Muscle of arm (tissue), 14 donors: ENCODE measurements at places on chromosomes 2 and 18.

DNA sequence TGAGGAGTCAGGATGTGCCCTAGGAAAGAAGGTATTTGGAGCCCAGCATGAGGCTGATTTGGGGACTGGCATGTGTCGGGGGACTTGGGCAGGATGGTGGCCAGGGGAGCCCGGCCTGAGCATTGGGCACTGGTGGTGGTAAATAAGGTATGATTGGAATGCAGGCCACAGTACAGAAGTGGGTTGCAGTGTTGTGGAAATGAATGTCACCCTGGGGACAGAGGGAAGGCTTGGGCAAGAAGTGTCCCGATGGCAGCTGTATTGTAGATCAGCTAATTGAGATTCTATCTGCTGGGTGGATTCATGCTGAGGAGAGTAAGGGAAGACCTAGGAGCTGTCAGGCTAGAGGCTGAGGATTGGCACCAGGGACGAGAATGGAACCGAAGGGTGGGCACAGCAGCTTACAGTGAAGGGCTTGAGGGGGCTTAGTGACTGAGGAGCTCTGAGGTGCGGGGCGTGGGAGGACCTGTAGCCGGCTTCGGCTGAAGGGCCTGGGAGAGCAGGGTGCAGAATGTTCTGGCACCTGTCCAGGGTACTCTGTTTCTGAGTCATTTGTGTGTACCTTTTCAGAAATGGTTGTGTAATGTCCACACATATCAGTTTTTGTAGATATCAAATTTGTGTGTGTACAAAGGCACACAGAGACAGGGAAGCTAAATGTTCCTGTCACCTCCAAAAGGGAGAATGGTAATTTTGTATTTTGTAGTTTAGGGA is 170.2 kb downstream of the PRKCE start:
- DNase-seq = no peak

GRCh38 chr18:42536442-42536841 is 579.0 kb downstream of the RIT2 start:
- DNase-seq = no peak

GRCh38 chr2:58907644-58908043 is 666.5 kb upstream of the FANCL start:
- no peak for DNase-seq

DNA sequence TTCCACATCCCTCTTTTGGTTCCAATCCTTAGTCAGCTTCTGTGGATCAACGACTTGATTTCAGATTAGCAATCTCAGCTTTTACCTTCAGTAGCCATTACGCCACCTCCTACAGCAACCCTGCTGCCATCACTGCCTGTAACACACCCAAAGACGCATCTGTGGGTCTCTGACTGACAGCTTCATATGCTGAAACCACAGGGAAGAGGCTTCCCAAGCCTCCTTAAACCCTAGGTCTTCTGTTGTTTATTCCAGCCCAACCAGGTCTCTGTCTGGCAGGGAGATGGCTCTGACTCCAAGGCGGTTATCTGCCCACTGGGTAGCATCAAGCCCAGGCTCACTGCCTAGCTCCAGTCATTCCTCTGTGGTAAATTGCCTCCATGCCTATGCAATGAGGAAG is 28.6 kb upstream of the TRIB2 start:
- DNase-seq = no peak

- no peak for DNase-seq
Observed at GRCh38 chr2:136381722-136382633, 264.0 kb upstream of the CXCR4 start.

GRCh38 chr2:85539361-85540132 is 579 bp downstream of the MAT2A start:
- peak; percentile 84 for DNase-seq

DNA sequence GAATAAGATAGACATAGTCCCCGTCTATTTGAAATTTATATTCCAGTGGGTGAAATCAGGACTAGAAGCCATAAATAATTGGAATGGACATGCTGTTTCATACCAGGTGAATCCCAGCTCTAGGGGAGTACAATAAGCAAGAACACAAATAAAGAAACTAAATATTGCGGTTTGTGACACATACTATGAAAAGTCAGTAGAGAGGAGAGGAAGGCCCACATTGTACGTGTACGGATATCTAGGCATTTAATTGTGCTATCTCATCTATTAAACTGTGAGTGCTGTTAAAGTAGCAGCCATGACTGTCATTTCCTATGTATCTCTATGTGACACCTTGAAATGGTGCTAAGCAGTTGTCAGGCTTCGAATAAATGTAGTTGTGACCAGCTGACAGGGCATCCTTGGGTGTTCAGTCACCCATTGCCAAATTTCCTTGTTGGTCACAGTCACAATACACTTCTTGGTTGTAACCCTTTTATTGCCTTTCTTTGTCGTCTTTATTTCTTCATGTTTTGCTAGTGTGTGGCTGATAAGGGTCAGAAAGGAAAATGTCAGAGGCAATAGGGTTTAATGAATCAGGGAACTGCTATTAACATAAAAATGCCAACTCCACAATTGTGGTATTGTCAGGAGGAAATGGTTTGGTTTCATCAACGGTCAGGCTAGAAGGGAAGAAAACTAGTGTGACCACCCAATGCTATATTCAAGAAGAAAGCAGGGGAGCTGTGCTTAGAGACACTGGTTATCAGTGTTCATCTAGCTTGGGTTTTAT is 31.5 kb downstream of the CPO start:
- DNase-seq = no peak

DNA sequence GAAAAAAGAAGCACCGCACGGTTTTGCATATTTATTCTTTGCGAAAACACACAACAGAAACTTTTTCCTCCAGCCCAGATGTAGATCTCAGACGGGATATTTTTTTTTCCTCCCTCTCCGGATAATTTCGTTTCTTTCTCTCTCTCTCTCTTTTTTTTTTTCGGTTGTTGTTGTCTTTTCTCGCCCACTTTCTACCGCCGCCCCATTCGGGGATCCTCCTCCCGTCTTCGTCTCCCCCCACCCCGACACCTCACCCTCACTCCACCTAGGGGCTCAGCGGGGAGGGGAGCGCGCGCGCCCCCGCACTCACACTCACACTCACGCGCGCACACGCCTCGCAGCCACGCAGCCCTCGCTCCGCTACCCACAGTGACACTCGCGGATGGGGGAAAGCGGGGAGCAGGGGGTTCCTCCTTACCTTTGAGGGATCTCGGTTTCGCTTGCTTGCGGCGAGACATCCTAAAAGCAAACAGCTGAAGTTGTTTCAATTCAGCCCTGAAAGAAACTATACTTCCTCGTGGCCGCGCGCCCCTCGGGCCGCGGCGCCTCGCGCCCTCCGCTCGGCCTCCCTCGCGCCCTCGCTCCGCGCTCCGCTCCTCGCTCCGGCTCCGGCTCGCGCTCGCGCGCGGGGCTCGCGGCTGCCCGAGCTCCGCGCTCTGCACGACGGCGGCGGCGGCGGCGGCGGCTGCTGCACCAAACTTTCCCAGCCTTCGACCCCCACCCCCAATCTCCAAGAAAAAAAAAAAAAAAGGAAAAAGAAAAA is 1.3 kb downstream of the ZNF521 start:
- peak; percentile 85 for DNase-seq

GRCh38 chr2:139020287-139020686 is 240.1 kb upstream of the NXPH2 start:
- no peak for DNase-seq

DNA sequence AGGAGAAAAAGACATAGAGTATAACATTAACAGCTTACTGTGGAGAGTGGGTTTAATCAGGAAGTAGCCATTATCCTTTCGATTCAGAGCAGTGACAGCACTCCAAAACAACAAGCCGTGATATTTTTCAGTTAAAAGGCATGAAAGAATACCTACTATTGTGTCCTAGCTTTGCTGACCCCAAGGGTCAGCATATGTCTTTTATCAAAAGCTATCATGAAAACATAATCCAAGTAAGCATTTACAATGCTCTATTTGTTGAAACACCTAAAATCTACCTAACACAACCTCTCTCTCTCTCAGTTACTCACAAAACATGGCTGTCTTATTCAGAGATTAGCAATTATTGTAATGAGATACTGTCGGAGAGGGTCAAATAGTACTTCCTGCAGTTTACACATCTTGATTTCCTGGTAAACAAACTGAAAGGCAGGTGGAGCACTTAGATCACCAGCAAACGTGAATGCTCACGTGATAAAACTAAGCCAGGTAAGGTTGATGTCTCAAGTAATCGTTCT is 100.0 kb downstream of the BAZ2B start:
- DNase-seq = peak; percentile 52

- DNase-seq = no peak
Observed at GRCh38 chr18:74243127-74243526, 48.6 kb downstream of the CYB5A start.

DNA sequence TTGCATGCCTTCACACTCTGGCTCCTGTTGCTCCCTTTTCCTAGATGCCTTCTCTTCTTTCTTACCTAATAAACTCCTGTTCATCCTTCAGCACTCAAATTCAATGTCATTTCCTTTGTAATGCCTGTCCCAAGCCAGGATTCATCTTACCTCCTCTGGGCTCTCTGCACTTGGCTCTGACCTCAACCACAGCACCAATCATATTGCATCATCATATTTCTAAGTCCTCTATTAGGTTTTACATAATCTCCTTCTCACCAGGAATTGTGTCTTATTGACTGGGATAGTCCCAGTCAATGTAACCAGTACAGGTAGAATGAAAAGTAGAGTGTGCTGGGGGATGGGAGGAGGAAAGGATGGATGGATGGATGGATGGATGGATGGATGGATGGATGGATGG is 187.1 kb downstream of the NRP2 start:
- DNase-seq = no peak

GRCh38 chr18:56298935-56299334 is 339.5 kb downstream of the TXNL1 start:
- DNase-seq = no peak

DNA sequence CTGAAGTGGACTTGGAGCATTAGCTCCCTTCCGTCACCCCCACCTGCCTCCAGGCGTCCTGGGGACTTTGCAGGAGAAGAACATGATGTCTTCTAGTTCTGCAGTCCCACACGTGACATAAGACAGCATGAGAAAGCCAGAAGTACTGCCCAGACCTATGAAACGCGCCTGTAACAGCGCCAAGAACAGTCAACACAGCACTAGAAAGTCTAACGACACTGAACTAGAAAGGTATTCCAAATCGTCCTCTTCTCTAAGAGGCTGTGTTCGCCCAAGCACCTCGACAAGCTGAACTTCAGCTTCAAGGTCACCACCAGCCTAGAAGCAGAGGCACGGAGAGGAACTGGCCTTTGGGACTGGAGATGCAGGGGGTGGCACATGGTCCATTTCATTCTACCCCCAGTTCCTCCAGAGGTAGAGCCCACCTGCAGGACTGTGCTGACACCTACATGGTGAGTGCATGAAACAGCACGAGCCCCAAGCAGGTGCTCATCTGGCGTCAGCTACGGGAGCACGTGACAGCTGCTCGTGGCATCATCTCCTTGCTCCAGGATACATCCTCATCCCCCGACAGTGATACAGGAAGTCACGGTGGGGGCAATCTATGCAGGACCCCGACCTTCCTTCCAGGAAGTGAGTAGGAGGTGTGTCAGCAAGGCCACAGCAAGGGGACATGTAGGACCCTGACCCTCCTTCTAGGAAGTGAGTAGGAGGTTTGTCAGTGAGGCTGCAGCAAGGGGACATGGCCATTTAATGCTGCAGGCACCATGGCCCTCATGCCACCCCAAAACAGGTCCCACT is 3.7 kb downstream of the HDAC4 start:
- DNase-seq = no peak

DNA sequence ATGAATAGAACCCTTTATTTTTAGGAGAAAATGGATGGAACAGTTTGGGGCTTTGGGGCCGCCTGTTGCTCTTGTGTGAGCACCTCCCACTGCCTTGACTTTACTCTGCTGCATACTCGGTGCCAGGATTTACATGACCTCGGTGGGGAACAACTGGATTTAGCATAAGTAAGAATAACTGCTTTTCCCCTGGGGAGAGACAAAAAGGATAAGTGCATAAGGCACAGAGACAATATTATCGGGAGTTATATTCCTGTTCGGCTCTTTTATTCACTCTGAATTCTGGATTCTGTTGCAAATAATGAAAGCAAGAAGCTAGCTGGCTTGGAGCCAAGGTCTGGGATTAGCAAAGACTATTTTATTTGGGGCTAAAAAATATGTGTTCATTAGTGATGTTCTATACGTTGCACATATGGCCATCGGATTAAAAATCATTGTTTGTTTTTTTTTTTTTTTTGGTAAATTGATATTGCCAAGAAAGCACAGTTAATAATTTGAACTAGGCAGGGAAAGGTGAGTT is 69.8 kb downstream of the CYBRD1 start:
- DNase-seq = peak; percentile 22

- peak; percentile 91 for DNase-seq
Observed at GRCh38 chr2:67650291-67651133, 253.4 kb downstream of the ETAA1 start.

GRCh38 chr2:173669271-173669853 is 295.8 kb downstream of the SP3 start:
- no peak for DNase-seq

GRCh38 chr18:44909191-44909719 is 228.6 kb downstream of the SETBP1 start:
- no peak for DNase-seq

- DNase-seq = no peak
Observed at GRCh38 chr2:76839826-76840225, 682.4 kb downstream of the LRRTM4 start.

DNA sequence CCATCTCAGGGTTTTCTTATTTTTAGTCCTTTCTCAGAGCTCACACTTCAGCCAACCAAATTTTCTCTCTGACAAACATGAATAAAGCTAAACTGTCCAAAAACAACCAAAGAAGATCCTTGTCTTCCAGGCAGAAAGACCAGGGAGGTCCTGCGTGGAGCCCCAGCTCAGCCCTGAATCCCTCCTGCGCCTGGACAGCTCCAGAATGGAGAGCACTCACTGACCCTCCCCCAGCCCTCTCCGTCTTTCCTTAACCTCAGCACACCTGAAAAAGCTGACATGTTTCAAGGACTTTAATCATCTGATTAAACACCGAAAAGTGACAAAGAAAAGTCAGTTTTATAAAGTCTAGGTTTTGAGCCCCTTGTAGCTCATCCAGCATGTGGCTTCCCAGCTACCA is 22.9 kb upstream of the GNAL start:
- no peak for DNase-seq

- no peak for DNase-seq
Observed at GRCh38 chr2:218508299-218508698, 59.9 kb downstream of the USP37 start.

DNA sequence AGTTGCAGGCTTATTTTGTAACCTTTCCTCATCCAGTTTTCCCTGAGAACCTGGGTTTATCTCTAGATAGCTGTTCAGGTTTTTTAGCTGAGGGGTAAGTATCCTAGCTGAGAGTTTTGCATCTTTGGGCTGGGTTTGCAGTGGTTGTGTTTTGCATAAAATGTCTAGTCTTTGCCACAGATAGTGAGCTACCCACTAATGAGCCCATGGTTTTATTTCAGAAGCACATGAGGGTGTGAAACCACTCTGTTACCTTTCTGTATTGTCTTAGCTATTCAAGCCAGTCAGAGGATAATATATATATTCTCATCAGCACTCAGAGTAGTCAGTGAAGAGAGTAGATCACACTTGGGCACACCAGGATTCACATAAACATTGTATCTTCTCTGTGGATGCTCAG is 24.6 kb upstream of the TXNDC2 start:
- no peak for DNase-seq

GRCh38 chr2:238573065-238573778 is 146.5 kb downstream of the ASB1 start:
- DNase-seq = no peak

- DNase-seq = no peak
Observed at GRCh38 chr2:694906-695510, 17.8 kb upstream of the TMEM18 start.
